ENCODE measurements at places on chromosomes 5 and 9.

DNA sequence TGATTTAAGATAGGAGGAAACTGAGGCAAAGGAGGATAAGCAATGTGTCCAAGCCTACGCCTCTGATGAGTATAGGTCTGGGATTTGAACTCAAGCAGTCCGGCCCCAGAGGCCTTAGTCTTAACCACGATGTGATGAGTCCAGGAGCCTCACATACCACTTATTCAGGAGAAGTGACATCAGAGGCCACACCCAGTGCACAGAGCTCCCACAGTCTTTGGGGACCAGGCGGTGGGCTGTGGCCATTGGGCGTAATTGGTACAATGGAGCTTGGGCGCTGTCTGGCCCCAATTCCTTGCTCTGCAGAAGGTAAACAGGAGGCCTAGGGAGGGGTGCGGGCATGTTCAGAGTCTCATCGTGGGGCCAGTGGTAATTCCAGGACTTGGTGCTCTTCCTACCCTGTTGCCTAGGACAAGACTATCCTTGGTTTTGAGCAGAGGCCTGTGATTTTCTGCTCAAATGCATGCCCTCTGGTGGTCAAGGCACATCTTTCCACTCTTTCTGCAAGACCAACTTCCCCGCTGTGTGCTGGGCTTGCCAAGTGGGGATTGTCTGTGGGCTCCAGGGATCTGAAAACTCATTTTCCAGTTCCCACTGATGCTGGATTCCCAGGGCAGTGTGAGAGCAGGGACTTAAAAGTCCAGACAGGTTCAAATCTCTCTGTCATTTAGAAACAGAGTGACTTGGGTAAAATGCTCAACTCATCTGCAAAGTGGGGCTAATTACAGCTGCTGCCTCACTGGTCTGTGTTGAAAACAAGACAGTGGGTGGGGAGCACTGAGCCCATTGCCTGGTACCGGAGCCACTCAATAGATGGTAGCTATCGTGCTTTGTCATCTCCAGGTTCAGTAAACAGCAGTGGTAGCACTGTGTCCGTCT is 15.8 kb downstream of the NDST1 start:
- H3K27me3 ChIP-seq, result no peaks in the 10 kb centered on the region
- no peak for DNase-seq
- peak overlapping the region; percentile 83 for H3K27ac ChIP-seq
- peaks cover 98% of the 10 kb centered on the region for H3K4me1 ChIP-seq
- H3K4me3 ChIP-seq, result no peak overlapping the region

DNA sequence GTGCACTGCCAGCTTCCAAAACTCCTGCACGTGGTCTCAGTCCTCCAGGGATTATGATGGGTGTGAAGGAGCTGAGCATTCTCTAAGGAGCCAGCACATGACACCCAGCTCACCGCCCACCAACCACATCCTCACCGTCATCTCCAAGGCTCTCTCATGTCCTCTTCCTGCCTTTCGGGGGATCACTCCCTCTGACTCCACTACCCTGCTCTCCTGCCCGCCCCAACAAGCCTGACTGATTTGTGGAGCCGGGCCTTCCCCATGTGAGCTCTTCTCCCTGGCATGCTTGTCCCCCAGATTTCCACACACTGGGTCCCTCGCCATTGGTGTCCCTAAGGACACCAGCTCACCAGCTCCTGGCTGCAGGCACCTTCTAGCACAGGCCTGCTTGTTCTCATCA is 1.9 kb downstream of the ABO start:
- H3K27ac ChIP-seq, result no peak overlapping the region
- no peak for DNase-seq
- no peak overlapping the region for H3K4me3 ChIP-seq
- H3K4me1 ChIP-seq, result peaks cover 39% of the 10 kb centered on the region

DNA sequence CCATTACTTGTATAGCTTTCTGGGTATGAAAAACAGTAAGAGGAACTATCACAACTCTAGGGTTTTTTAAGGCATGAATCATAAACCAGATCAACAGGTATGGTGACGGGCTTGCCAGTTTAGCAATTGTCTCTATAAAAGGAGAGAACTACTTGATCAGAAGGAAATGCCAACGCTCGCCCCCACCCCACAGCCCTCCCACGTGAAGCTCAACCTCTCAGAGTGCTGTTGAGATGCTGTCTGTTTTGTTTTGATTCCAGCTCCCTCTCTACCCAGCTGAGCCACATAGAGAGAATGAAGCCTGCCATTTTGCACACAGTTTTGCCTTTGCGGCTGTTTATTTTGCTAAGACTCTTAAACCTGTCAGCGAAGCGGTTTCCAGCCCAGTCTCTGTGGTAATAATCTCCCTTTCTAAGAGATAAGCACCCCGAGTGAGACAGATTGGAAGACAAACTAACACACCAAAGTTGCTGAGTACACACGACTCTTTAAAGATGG is 257.9 kb upstream of the ANKRD55 start:
- no peaks in the 10 kb centered on the region for H3K36me3 ChIP-seq
- no peak overlapping the region for H3K4me3 ChIP-seq
- peaks cover 21% of the 10 kb centered on the region for H3K4me1 ChIP-seq
- no peaks in the 10 kb centered on the region for H3K27me3 ChIP-seq
- DNase-seq, result no peak

GRCh38 chr5:111928511-111928910 is 171.5 kb upstream of the NREP start:
- DNase-seq, result no peak
- H3K27ac ChIP-seq, result no peak overlapping the region
- H3K4me3 ChIP-seq, result no peak overlapping the region
- H3K36me3 ChIP-seq, result no peaks in the 10 kb centered on the region

GRCh38 chr9:35736201-35736633 is 3.8 kb downstream of the CREB3 start:
- no peaks in the 10 kb centered on the region for H3K27me3 ChIP-seq
- DNase-seq, result peak; percentile 48
- H3K4me3 ChIP-seq, result no peak overlapping the region
- peaks cover 40% of the 10 kb centered on the region for H3K4me1 ChIP-seq
- peaks cover 74% of the 10 kb centered on the region for H3K36me3 ChIP-seq
- peak overlapping the region; percentile 48 for H3K27ac ChIP-seq

All from left ventricle myocardium inferior (tissue), 1 donor.